Activated T-cell treated with anti-CD3 and anti-CD28 coated beads, Interleukin-2, amount 50 U/mL, for 4 hours (primary cell): ENCODE measurements at places on chromosomes 16 and 17. TPM values are rescaled to one million over a fixed set of nuclear protein-coding genes. Genes with fewer than 3 reads are reported as not detected.

DNA sequence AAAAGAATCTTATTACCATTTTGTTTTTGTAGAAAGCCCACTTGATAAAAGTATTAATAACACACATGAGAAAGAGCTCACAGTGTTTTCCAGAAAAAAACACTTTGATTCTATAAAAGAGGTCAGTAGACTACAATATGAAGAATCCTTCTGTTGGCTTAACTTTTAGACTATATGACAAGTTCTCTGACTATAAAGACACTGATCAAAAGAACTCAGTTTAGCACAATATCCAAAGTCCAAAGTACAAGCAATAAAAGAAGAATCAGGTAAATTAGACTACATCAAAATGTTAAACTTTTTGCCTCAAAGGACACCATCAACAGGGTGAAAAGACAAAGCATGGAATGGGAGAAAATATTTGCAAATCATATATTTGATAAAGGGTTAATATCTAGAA, 11.2 kb upstream of the SMG1 start:
- no peak for DNase-seq

EME1 gene
- total RNA-seq = 12.2 TPM

GRCh38 chr16:58158725-58159124, 29.5 kb upstream of the CFAP20 start:
- DNase-seq = no peak

DNA sequence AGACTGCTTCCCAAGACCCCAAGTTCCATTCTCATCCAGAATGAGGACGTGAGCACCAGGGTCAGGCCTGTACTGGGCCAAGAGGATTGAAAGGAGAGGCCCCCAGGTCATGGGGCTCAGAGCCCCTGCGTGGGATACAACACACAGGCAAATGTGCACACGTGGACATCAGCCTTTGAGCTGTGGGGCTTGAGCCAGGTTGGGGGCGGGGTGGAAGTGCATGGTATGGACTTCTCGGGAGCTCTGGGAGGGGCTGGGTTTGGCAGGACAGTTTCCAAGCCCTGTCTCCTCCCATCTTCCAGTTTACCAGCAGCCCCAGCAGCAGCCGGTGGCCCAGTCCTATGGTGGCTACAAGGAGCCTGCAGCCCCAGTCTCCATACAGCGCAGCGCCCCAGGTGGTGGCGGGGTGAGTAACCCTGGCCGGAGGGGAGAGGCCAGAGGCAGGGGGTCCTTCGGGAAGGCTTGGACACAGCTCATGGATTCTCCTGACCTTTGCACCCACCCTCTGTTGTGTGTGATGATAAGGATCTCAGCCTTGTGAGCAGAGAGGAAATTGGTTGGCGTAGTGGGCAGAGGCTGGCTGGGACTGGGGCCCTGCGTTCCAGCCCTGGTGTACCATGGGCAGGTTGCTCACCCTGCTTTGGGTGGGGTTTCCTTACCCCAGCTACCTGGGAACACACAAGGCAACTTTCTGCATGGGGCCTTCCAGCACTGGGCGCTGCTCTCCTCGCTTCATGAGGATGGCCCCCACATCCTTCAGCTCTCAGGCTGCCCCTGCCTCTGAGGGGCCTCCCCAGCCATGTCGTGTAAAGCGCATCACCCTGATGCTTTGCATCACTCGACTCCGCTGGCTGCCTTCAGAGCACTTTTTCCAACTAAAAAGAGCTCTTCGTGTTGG, 10.4 kb upstream of the LASP1NB start:
- DNase-seq = no peak

CDH3 gene
- total RNA-seq = 0.48 TPM

GRCh38 chr17:68498479-68499326, 13.5 kb upstream of the PRKAR1A start:
- DNase-seq = no peak

SERPINF2 gene
- 0.45 TPM for total RNA-seq

KRT14 gene
- not detected for total RNA-seq

DNA sequence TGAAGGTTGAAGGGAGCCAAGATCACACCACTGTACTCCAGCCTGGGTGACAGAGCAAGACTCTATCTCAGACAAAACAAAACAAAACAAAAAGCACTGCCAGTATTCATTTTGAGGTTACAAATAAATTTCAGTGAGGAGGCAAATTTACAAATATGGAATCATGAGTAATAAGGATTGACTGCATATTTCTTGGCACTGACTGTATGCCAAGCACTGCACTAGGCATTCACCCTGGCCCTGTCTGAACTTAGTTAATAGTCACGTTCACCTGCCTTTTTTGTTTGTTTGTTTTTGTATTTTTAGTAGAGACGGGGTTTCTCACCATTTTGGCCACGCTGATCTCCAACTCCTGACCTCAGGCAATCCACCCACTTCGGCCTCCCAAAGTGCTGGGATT, 5.1 kb downstream of the LDAF1 start:
- no peak for DNase-seq

- no peak for DNase-seq
Measured at GRCh38 chr17:19979917-19980770, 2.5 kb upstream of the AKAP10 start.

- DNase-seq = no peak
Measured at GRCh38 chr17:64336760-64337413, 53.8 kb downstream of the PECAM1 start.

DNA sequence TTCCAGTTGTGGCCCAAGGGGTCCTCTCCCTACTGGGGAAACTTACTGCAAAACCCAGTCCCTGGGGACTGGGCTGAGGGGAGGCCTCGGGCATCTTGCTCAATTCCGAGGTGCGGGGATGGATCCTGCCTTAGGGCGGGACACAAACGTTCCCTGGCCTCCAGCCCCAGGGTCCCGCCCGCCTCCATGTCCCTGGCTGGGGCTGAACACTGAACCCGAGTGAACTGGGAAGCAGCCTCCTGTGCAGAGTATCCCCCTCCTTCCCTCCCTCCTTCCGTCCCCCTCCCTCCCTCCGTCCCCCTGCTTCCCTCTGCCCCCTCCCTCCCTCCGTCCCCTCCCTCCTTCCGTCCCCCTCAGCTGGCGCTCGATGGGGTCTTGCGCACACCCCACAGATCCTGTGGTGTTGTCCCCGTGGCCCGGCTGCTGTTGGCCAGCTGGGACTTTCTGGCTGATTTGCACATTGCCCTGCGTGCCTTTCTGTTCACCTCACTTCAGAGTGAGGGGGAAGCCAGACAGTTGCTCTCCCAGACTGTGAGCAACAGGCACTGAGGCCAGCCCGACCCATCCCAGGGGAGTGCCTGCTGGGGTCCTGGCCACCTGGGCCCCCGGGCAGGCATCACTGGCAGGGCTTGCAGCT, 5.5 kb downstream of the TRAF7 start:
- DNase-seq = no peak

GRCh38 chr16:30094541-30095165, 1.4 kb downstream of the YPEL3 start:
- no peak for DNase-seq

- no peak for DNase-seq
Measured at GRCh38 chr17:58059141-58059540, 24.1 kb upstream of the DYNLL2 start.

- DNase-seq = no peak
Measured at GRCh38 chr16:1942047-1942809, 771 bp downstream of the MSRB1 start.

GRCh38 chr17:17739388-17740066, 58.3 kb downstream of the RAI1 start:
- no peak for DNase-seq

DNA sequence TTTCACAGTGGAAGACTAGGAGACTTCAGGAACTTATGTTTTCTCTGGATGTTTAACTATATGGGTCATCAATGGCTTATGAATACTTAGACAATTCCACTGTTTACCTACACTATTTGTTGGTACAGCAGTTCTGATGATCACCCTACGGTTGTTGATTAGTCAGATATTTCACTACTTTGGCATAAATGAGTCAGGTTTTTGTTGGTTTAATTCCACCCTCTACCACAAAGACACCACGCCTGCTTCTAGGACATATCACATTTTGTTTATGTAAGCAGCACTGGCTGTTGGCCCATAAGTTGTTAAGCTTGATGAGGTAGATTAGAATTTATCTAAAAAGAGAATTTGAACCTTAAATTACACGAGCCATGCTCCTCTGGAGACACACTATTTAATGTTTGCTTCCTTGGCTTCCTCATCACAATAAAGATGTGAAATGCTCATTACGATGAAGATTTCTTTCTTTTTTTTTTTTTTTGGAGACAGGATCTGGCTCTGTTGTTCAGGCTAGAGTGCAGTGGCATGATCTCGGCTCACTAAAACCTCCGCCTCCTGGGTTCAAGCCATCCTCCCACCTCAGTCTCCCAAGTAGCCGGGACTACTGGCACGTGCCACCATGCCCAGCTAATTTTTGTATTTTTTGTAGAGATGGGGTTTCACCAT, 4.3 kb downstream of the GDE1 start:
- DNase-seq = no peak

- DNase-seq = no peak
Measured at GRCh38 chr17:75854881-75855309, 240 bp downstream of the WBP2 start.

C16orf96 gene
- total RNA-seq = 0.05 TPM

TNS4 gene
- 4.7 TPM for total RNA-seq

DNA sequence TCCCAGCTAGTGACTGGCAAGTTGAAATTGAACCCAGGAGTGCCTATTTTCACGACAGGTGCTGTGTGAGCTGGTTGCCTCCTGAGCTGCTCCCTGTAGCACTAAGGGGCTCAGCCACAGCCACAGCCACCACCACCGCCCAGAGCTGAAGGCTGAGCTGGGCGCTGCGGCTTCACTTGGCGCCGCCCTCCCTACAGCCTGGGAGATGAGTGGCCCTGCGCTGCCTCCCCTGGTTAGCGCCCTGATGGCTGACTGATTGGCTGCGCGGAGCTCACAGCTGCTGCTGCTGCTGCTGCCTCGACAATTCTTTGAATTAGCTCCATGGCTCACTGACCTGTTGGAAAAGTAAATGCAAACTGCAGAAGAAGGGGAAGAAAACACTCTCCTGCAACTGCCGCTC, 91.8 kb upstream of the TMEM132E start:
- no peak for DNase-seq

- DNase-seq = no peak
Measured at GRCh38 chr16:19085679-19086200, 18.3 kb downstream of the COQ7 start.

DNA sequence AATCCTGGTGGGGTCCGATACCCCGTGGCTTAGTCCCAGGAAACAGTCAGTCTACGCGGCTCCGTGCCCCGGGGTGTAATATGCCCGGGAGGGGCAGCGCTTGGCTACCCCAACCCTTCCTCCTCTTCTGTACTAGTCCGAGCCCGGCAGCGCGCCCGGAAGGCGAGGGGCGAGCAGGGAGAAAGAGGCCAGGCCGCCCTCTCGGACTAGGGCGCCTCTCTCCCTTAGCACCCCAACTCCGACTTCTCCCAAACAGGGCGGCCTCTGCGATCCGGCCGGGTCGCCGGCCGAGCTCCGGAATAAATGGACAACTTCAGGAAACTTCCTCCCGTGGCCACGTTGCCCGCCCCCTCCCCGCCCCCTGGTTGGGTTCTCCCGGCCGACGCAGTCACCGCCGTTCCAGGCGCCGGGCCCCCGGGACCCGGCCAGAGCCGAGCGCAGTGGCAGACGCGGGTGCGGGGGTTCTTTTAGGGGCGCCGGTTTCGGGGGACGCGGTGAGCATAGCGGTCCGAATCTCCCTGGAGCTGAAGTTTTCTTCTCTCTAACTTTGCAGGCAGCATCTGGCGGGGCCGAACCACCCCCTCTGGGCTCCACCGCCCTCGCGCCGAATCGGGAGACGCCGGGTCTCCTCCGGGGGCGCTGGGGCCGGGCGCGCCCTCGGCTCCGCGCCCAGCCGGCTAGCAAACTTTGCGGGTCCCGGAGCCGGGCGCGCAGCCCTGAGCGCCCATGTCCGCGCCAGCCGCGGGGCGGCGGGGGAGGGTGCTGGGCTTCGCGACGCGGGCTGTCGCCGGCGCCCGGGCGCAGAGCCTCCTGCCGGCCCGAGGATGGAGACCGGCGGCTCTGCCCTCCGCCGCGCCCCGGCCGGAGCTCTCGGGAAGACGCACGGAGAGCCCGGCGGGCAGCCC, at the start of gene SDK2:
SDK2 (minus strand) TSS at position 301 of the 905 bp plus-strand sequence. CDS start 357 bp downstream, outside the sequence.
- DNase-seq = no peak

GRCh38 chr17:79947351-79948031, 88.2 kb downstream of the TBC1D16 start:
- no peak for DNase-seq

CNTNAP4 gene
- total RNA-seq = not detected

- no peak for DNase-seq
Measured at GRCh38 chr17:78082988-78083387, 45.6 kb downstream of the TMC6 start.

GRCh38 chr17:57589151-57590034, 155.7 kb downstream of the CCDC182 start:
- no peak for DNase-seq

SLFN14 gene
- total RNA-seq = not detected

KRT16 gene
- total RNA-seq = not detected

DNA sequence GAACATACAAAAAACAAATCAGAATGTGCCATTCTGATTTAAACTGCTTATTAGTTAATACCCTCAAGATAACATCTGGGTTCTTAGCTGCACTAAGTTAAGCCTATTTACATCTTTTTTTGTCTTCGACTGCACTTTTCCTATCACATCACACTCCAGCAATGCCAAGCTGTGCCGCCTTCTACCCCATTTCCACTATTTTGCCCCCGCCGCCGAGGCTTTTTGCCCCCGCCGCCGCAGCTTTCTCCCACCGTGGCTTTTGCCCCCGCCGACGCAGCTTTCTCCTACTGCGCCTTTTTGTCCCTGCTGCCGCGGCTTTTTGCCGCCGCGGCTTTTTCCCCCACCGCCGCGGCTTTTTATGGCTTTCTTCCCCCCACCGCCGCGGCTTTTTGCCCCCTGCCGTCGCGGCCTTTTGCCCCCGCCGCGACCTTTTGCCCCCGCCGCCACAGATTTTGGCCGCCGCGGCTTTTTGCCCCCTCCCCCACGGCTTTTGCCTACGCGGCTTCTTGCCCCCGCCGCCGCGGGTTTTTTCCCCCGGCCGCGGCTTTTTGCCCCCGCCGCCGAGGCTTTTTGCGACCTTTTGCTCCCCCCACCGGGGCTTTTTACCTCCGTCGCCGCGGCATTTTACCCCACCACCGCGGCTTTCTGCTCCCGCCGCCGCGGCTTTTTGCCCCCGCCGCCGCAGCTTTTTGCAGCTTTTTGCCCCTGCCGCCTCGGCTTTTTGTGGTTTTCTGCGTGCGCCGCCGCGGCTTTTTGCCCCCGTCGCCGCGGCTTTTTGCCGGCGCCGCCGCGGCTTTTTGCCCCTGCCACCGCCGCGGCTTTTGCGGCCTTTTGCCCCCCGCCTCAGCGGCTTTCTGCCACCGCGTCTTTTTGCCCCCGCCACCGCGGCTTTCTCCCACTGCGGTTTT, 331.4 kb upstream of the WSB1 start:
- DNase-seq = no peak

GRCh38 chr16:89084814-89085612, 8.6 kb upstream of the ACSF3 start:
- no peak for DNase-seq

DNA sequence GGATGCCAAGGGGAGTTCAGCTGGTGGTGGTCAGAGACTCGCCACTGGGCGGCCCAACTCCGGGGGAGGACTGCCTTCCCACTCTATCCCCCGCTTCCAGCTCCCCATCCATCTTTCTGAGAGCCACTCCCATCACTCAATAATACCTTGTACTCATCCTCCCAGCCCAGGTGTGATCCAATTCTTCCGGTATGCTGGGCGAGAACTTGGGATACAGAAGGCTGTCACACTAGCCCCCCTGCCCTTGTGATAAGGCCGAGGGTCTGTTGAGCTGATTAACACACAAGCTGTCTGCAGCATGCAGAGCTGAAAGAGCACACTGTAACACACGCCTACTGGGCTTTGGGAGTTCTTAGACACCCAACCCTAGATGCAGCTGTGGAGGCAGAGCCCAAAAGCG, 460.4 kb upstream of the EEF2KMT start:
- DNase-seq = no peak
